ENCODE measurements at places on chromosomes 12 and 14. TPM values are rescaled to one million over a fixed set of nuclear protein-coding genes. Genes with fewer than 3 reads are reported as not detected.

Gene FOXM1
- polyA plus RNA-seq = 0.26 TPM

Gene EML1
- polyA plus RNA-seq = 14.1 TPM

Gene RPL36AL
- 486 TPM for polyA plus RNA-seq

Gene PIWIL1
- not detected for polyA plus RNA-seq

Gene SIRT4
- 0.56 TPM for polyA plus RNA-seq

Gene LRP1-AS
- not detected for polyA plus RNA-seq

Gene C12orf54
- 0.15 TPM for polyA plus RNA-seq

Gene SMIM41
- 0.35 TPM for polyA plus RNA-seq

Gene TDRD9
- 2.7 TPM for polyA plus RNA-seq

Gene RGS6
- polyA plus RNA-seq = 1.6 TPM

Gene MAP1LC3B2
- polyA plus RNA-seq = 1.1 TPM
